ENCODE measurements at places on chromosomes 11 and 22.
A peak's percentile ranks its signal among the peaks of the same experiment; 100 is the strongest.

GRCh38 chr11:76086743-76087635 lies 119.3 kb downstream of the WNT11 start:
- DNase-seq = no peak

GRCh38 chr11:67056267-67057204 lies at the start of gene RHOD:
Gene RHOD (plus strand): TSS chr11:67056847. CDS start chr11:67056903, 56 bp downstream.
- DNase-seq = peak; percentile 15

DNA sequence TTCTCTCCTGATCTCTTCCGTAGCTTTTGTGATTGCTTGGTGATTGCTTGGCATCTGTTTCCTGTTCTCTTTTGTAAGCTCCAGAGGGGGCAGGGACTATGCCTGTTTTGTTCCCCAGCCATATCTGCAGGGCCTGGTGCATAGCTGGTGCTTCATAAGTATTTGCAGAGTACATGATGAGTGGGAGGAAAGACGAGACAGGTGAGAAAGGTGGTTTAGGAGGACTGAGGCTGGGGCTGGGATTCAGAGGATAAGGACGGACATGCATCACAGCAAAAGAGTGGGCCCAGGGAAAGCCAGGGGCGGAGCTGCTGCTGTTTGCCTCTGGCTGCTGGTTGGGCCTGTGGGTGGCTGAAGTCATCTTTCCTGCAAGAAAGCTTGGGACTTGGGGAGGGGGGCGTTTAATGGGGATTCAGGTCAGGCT lies 62.4 kb downstream of the DSCAML1 start:
- DNase-seq = no peak

DNA sequence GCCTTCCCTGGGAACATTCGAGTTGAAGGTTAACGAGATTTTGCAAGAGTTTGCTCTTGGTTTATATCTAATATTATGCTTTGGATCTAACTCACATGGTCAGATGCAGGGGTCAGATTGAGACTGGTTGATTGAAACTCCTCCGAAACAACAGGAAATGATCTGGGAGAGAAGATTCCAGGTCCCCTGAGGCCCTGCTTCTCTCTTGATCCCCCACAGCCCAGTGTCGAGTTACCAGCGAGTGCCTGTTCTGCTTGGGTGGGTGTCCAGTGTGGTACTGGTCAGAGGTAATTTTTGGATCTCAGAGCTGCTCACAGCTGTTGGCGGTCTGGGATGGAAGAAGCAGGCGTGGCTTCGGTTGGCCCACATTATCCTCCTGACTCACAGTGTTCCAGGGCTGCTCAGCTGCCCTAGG lies 9.2 kb downstream of the FBLN1 start:
- no peak for DNase-seq

DNA sequence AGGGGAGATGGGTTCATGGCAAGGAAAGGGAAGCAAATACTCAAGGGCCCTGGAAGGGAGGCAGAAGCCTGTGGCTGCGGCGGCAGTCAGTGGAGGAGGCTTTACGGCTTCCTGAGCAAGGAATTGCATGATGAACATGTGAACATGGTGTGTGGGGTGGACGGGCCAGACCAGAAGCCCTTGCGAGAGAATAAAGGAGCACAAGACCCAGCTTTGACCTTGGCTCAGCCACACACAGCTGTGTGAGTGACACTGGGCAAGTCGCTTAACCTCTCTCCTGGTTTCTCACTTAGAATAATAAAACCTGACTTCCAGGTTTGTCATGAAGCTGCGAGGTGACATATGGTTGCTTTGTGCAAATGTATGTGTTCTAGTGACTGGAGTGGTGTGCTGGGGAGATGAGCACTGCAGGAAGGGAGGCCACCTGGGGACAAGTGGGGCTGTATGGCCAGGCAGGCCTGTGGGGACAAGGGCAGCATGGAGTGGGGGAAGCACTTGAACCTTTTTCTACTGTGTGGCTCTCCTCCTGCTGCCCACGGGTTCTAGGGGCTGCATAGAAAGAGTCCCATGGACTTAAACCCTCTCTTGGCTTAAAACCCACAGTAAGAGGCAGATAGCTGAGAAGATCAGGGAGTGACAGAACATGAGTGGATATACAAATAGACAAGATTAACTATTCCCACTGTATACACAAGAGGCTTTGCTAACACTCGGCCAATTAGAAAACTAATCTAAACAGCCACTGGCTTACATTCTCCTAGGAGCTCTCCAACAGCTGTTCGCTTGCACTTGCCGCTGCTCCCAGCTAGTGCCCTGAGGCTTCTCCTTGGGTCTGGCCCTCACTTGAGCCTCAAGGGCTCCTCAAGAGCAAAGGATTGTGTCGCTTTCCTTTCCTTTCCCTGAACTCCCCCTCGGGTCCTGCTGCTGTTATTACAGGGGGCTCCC lies 67.3 kb upstream of the CDON start:
- no peak for DNase-seq

- no peak for DNase-seq
These were observed 108.7 kb downstream of the CTTN start for GRCh38 chr11:70506986-70507385.

DNA sequence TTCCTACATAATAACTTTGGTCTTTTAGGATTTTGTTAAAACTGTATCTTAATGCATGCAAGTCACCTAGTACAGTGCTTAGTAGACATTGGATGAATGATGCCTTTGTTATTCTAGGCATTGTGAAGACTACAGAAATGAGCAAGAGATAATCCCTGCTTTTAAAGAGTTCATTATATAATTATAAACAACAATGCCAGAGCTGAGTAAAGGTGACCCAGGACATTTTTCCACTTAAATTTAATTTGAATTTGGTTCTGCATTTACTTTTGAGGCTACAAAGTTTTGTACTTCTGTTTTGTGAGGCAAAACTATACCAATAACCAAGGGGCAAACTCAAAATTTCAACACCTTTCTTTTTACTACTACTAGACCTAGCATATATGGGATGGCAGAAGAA lies 182.0 kb upstream of the SESN3 start:
- no peak for DNase-seq

GRCh38 chr22:50734343-50734771 lies 3.6 kb upstream of the ACR start:
- no peak for DNase-seq

DNA sequence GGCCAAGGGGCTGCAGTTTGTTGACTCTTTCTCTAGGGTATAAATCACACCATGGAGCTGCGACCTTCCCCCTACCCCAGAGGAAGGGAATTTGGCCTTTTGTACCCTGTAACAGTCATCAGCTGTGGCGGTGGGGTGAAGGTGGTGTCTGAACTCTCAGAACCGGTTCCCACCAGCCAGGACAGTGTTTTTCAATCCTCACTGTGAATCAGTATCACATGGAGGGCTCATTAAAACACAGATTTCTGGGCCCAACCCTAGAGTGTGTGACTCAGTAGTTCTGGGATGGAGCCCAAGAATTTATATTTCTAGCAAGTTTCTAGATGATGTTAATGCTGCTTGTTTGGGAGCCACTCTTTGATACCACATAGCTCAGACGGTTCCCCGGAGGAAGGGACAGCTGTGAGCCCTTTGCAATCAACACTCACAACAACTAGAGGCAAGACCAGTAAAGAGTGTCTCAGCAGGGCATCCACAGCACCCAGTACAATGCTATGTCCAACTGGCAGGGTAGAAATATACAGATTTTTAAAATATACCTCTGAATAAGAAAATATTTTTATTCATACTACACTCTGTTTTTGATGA lies 43.9 kb upstream of the FAT3 start:
- DNase-seq = no peak

GRCh38 chr11:114237321-114238280 lies 58.6 kb upstream of the NNMT start:
- DNase-seq = no peak

DNA sequence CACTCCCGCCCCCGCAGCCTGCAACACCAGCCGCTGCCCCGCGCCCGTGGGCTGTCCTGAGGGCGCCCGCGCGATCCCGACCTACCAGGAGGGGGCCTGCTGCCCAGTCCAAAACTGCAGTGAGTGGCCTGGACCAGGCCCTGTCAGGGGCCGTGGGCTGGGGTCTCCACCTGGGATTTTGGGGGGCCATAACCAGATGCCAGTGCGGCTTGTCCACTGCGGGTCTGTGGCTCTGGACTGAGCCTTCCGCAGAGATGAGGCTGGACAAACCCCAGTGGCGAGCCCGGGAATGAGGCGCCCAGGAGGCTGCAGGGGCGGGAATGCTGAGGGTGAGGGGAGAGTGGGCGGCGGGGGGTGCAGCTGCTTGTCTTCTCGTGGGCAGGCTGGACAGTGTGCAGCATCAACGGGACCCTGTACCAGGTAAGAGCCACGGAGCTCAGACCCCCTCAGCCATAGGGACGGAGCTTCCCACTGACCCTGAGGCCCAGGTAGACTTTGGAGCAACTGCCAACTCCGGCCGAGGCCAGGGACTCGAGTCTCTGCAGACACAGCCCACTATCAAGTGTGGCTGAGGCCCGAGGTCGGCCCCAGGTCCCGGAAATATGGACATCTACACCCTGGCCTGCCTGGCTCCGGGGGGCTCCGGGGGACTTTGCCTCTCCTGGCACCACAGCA lies 24.8 kb upstream of the MUC5B start:
- no peak for DNase-seq

DNA sequence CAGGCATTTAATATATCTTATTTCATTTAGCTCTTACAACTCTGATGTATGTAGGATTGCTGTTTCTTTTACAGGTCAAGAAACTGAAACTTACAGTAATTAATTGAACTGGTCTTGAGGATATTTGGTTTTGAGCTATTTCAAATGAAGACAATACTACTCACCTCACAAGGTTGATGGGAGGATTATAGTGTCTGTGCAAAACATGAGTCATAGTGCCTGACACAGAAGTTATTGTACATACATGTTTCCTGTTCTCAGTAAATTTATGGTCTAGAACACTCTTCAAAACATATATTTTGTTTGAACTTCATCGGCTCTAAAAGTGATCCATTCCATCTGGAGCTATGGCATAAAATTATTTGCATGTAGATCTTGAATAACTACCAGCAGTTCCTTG lies 61.9 kb downstream of the CECR2 start:
- DNase-seq = no peak

- peak; percentile 79 for DNase-seq
These were observed 4.5 kb upstream of the BCL9L start for GRCh38 chr11:118930094-118930712.

GRCh38 chr11:121008551-121008950 lies 15.4 kb upstream of the TBCEL start:
- no peak for DNase-seq

- DNase-seq = no peak
These were observed 1434.7 kb downstream of the BRD1 start for GRCh38 chr22:48393041-48393370.

DNA sequence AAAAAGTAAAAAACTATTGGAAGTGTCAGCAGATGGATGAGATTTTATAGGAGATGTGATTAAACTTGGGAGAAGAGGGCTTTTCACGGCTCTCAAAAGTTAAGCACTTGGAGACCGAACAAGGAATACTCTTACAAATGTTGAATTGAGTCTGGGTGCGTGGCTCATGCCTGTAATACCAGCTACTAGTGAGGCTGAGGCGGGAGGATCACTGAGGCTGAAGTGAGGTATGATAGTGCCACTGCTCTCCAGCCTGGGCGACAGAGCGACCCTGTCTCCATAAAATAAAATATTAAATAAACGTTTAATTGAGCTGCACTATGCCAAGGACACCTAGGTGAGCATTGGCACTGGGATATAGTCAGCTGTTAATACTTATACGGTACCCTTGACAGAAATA lies 1.9 kb downstream of the CEP57 start:
- no peak for DNase-seq

GRCh38 chr11:128901653-128902514 lies 10.7 kb downstream of the KCNJ5 start:
- no peak for DNase-seq

- DNase-seq = no peak
These were observed 7.2 kb downstream of the PTDSS2 start for GRCh38 chr11:457111-457760.

DNA sequence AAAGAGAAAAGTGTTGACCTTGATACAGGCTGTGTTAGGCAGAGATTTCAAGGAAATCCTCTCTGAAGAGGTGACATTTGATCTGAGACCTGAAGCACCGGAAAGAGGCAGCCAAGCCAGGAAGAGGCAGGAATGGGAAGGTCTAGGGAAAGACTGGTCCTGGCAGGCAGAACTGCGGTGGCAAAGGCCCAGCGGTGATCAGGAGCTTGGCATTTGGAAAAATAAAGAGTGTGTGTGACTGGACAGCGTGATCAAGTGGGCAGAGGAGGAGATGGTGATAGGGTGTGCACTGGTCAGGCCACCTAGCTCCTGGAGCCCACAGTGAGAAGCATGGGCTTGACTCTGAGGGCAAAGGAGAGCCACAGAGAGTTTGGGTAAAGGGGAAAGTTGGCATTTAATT lies 27.2 kb upstream of the GAB4 start:
- DNase-seq = no peak

GRCh38 chr11:69644962-69645675 lies 4.2 kb downstream of the CCND1 start:
- no peak for DNase-seq

DNA sequence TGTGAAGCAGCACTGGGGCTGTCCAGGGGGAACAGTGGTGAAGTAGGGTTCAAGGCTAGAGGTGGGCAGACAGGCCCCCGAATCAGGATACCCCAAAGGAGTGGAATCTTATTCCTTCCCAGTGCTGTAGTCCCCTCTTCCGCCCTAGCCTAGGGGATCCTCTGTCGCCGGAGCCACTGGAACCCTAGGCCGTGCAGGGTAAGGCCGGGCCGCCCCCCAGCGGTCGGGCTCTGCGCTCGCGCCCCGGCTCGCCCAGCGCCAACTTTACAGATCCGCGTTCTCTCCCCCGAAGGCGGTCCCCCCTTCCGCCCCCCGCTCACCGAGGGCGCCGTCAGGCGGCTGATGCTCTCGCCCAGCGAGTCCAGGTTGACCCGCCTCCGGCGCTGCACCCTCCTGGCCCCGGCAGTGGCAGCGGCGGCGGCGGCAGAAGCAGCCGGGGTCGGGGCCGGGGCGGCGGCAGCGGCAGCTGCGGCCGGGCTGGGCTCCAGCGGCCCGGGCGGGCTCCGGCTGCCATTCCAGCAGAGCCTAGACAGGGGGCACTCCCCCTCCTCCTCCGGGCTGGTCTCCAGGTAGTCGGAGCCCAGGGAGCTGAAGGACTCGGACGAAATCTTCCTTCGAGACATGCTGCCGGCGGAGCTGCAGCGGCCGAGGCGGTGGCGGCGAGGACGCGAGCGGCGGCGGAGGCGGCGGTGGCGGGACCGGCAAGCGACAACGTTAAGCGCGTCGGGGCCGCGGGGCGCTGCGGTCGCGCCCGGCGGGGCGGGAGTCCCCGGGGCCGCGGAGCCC lies 650 bp downstream of the GUCY1A2 start:
- no peak for DNase-seq

GRCh38 chr22:20618488-20618887 lies 111.1 kb downstream of the MED15 start:
- DNase-seq = no peak

- no peak for DNase-seq
These were observed 352.5 kb upstream of the CCDC179 start for GRCh38 chr11:23212807-23213206.

DNA sequence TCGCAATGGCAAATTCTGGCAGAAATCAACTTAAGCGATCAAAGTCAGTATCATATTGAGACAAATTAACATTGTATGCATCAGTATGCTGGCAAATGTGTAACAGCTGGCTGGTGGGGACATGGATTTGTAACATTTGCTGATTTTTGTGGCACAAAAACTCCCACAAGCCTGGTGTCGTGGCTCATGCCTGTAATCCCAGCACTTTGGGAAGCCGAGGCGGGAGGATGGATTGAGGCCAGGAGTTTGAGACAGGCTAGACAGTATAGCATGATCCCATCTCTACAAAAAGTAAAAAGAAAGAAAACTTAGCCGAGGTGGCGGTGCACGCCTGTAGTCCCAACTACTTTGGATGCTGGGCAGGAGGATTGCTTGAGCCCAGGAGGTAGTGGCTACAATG lies 17.6 kb upstream of the HDHD5 start:
- no peak for DNase-seq

Data from T-helper 2 cell (primary cell).